ENCODE measurements at places on chromosomes 12 and 14.

DNA sequence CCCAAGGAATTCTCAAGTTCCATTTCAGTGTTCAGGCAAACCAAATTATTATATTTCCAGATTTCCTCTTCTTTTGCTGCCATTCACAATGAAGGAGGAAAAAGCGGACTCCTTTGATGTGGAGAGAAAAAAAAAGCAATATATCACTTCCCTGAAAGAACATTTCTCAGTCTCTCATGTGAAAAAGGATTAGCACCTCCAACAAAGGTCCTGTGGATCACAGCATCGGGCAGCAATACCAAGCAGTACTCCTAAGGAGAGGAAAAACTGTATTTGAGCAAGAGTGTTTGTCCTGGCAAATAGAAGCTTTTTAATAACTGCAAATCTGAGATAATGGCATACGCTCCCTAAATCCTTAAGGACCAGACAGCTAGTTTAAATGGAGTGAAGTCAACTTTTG, 93.9 kb upstream of the RFX4 start:
- DNase-seq: no peak

DNA sequence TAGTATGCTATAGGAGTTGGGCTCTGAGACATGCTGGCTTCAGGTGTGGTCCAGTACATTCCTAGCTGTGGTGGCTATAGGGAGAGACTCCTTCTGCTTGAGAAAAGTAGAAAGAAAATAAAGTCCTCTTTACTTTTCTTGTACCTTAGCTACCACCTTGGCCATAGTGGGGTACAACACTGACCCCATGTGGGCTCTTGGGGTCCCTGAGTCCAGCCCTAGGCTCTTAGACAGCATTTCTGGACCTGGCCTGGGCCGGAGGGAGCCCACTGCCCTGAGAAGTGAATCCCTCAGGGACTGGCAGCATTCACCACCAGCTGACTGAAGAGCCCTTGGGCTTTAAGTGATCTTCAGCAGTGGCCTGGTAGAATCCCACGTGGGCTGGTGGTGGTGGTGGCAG, 143.1 kb downstream of the SYT10 start:
- no peak for DNase-seq

DNA sequence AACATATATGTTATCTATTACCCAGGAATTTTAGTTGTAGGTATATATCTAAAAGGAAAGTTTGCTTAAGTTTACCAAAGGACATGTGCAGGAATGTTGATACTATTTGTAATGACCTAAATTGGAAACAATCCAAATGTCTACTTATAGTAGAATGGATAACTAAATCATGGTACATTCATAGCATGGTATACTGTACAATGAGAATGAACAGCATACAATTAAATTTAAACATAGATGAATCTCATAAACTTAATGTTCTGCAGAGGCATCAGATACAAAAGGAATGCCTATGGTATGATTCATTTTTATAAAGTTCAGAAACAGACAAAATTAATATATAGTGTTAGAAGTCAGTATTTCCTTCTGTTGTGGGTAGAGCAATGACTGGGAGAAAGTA, 135.4 kb downstream of the GPHN start:
- DNase-seq: no peak

- no peak for DNase-seq
These were observed 33.6 kb upstream of the PCNX1 start for GRCh38 chr14:70873627-70874026.

GRCh38 chr14:58760121-58760520, 122.4 kb downstream of the DACT1 start:
- DNase-seq: no peak

GRCh38 chr14:92121207-92121669, 268 bp downstream of the NDUFB1 start:
- peak; percentile 40 for DNase-seq

GRCh38 chr14:89283327-89284060, 133.5 kb downstream of the FOXN3 start:
- DNase-seq: no peak

DNA sequence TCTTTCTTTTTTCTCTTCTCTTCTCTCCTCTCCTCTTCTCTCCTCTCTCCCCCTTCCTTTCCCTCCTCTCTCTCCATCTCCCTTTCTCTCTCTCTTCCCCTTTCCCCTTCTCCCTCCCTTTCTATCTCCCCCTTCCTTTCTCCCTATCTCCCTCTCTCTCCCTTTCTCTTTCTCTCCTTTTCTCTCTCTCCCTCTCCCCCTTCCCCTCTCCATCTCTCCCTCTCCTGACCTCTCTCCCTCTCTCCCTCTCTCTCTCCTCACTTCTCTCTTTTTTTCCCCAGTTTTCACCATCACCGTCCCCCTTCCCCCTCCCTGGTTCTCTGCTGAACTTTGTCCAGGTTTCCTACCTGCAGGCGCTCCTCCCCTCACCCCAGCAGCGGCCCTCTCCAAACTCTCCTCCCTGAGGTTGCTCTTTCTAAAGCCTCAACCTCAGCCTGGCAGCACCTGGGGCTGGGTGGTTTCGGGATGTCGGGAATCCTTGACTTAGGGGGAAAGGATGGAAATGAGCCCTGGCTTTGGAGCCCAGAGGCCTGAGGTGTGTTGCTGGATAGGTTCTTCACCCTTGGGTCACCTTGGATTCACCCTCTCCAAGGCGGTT, 14.7 kb upstream of the TBX3 start:
- DNase-seq: no peak

DNA sequence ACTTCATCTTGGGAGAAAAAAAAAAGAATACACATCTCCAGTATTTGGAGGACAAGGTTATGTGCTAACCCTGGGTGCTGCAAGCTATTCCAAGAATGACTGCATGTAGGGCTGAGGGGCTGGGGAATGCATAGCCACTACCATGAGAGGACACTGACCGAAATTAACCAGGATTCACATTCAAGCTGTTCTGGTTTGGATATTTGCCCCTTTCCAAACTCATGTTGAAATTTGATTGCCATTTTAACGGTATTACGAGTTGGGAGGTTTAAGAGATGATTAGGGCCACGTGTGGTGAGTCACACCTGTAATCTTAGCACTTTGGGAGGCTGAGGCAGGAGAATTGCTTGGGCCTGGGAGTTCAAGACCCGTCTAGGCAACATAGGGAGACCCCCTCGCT, 18.5 kb upstream of the MARK3 start:
- no peak for DNase-seq

GRCh38 chr12:75658286-75658685, 146.9 kb upstream of the KRR1 start:
- DNase-seq: no peak

GRCh38 chr14:24958271-24958670, 91.7 kb downstream of the STXBP6 start:
- no peak for DNase-seq

GRCh38 chr14:51317373-51317772, 77.3 kb downstream of the TMX1 start:
- no peak for DNase-seq

DNA sequence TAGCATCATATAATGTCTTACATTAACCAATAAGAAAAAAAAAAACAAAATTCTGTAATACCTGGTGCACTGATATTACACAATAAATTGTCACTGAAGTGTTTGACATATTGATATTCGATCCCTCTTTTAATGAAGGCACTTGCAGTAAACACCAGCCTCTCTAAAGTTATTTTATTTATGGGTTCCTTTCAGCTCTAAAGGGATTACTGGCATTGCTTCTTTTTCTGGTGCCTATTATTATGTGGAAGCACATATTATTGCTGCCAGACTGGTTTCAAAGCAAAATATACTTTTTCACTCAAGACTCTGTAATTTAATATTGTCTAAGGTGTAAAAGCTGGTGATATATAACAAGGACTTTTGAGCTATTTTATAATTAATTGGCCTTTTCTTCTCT, 1090.5 kb downstream of the TRHDE start:
- DNase-seq: no peak

GRCh38 chr12:47318963-47319362, 239.2 kb upstream of the AMIGO2 start:
- DNase-seq: no peak

GRCh38 chr14:104393898-104394381, 185.6 kb upstream of the C14orf180 start:
- DNase-seq: no peak

DNA sequence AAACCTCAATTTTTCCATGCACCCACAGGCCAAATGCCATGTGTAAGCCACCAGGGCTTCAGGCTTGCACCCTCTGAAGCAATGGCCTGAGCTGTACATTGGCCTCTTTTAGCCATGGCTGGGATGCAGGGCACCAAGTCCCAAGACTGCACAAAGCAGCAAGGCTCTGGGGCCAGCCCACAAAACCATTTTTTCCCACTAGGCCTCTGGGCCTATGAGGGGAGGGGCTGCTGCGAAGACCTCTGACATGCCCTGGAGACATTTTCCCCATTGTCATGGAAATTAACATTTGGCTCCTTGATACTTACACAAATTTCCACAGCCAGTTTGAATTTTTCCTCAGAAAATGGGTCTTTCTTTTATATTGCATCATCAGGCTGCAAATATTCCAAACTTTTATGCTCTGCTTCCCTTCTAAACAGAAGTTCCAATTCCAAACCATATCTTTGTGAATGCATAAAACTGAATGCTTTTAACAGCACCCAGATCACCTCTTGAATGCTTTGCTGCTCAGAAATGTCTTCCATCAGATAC, 14.3 kb upstream of the OSBPL8 start:
- no peak for DNase-seq

GRCh38 chr14:68968051-68968450, 11.1 kb downstream of the ACTN1 start:
- no peak for DNase-seq

GRCh38 chr12:57983146-57983857, 41.9 kb downstream of the ATP23 start:
- no peak for DNase-seq

DNA sequence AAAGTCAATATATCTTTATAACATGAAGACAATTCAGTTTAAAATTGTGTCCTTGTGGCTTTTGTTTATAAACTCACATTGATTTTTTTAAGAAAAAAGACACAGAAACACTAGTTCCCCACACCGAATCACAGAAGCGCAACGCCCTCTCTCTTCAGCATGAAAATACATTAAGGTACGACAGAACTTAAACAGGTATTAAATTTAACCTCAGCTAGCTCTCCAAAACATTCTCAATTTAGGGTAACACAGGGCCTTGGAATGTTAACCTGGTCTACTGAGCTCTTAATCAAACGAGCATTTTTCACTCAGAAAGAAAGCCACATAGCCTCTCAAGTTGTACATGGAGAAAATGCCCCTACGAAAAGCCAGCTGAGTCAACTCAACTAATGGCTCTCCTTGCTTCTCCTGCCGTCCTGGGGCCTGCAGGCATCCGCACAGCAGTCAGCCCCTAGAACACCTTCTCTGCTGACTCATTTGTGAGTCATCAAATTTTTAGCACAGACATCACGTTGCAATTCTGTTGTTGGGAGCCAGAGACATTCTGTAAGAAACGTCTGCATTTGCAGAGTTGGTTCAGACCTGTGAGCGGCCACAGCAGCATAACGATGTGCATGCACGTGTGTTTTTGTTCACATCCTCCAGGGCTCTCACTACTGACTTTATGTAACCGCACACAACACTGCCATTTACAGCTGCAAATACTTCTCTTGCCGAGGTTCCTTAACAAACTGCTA, 141.6 kb downstream of the ITPR2 start:
- DNase-seq: peak; percentile 45
